ENCODE measurements at places on chromosomes 3 and 15.

DNA sequence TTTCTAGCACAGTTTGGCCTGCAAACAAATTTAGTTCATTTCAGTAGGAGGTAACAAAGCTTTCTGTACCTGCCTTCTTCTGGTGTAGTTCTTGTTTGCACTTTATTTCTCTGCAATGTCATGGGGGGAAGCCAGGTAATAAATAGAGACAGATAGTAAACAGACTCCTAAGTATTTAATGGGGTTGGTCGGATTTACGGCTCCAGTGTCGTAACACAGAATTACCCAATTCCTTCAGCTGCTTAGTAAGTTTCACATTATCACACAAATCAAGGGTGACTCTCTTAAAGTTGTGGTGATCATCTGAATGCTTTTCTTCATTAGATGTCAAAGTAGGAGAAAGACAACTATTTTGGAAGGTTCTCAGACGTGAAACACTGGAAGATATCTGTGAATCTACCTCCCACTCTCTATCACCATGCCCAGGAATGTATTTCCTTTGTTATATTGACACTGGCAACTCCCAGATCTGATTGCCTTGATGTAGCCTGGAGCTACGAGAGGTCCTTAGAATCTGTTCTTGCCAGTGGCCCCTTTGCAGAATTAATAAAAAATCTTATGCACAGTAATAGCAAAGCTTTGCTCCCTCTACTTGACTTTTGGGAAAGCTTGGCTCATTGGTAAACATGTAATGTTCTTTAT is 25.0 kb upstream of the TMC3 start:
- DNase-seq: no peak

- DNase-seq: no peak
Observed at GRCh38 chr3:164302622-164303021, 775.7 kb downstream of the SI start.

- no peak for DNase-seq
Observed at GRCh38 chr3:129605203-129605921, 1.1 kb downstream of the PLXND1 start.

GRCh38 chr15:62894322-62895085 is 148.0 kb upstream of the TPM1 start:
- no peak for DNase-seq

- DNase-seq: no peak
Observed at GRCh38 chr3:67898916-67899315, 244.5 kb upstream of the SUCLG2 start.

DNA sequence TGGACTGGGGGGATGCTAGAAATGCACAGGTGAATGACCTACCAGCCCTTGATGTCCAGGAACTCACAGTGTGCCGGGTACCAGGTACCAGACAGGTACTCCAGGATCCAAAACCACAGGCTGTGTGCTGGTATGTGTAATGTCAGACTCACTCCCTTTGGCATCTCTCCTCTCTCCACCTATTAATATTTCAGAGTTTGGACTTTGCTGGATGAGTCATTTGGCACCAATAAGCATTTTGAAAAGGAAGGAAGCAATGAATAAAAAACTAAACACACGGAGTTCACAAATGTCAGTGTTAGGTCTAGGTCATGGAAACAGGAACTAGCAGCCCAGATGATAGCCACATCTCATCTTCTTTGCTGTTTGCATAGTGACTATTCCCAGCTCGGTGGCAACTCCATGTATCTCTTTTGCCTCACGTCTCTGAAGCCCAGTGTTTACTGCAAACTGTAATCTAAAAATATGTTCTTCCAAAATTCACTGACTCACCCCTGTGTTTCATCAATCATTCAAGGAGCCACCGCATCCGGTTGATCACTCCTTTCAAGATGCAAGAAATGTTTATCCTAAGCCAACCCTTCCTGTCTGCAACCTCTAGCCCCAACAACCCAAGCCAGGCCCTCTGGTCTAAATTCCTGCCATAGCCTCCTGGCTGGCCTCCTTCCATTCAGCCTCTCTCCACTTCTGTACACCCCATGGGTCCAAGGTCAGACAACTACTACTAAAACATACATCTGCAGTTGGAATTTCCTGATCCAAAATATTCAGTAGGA is 8.4 kb downstream of the ITGB5 start:
- no peak for DNase-seq

DNA sequence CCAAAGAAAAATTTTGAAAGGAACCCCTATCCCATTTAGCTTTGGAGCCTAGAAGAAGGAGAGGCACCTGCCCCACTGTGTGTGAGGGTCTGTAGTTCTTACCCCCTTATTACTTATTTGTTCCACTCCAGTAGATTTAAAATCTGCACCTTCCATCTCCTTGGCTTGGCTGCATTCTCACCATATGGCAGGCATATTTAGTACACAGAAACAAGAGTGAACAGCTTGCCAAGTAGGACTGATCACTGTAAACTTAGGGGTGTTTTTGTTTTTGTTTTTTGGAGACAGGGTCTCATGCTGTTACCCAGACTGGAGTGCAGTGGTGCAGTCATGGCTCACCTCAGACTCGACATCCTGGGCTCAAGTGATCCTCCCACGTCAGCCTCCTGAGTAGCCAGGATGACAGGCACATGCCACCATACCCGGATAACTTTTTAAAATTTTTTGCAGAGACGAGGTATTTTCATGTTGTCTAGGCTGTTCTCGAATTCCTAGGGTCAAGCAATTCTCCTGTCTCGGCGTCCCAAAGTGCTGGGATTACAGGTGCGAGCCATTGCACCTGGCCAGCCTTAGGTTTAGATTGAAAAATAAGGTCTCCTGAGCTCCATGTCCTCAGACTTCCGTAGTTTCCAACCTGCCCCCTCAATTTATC is 14.1 kb upstream of the ANXA2 start:
- no peak for DNase-seq

DNA sequence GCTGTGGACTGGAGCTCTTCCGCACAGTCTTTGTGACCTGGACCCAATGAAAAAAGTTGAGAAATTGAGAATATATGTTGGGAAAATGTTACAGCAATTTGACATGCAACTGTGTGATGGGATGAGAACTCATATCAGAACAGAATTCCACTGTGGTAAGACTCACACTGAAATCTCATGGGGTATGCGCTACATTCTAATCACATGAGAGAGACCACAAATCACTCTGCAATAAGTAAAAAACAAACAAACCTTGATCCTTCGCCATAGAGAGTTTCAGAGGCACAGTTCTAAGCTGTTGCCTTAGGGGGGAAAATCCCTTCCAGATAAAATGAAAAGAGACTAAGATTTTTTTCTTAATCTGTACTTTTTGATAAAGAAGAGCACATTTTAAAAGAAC is 37.3 kb downstream of the LMCD1 start:
- DNase-seq: no peak

GRCh38 chr15:88749699-88750098 is 53.5 kb upstream of the ACAN start:
- no peak for DNase-seq

GRCh38 chr3:37974121-37975083 is 16.2 kb upstream of the VILL start:
- no peak for DNase-seq

DNA sequence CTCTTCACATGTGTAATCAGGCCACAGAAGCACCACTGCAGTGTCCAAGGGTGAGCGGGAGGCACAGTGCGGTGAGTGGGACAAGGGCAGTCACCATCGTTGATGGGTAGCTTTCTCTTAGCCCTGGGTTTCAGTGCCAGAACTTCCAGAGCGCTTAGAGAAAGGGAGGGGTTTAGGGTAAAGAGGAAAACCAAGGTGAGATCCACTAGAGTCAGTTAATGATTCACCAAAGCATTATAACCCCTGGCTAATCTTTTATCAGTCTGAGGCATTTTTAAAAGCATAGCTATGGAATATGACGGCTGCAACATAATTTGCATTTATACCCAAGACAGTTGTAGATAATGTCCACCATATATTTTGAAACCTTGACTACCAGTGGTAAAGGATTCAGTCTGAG is 94.8 kb downstream of the SHQ1 start:
- no peak for DNase-seq

DNA sequence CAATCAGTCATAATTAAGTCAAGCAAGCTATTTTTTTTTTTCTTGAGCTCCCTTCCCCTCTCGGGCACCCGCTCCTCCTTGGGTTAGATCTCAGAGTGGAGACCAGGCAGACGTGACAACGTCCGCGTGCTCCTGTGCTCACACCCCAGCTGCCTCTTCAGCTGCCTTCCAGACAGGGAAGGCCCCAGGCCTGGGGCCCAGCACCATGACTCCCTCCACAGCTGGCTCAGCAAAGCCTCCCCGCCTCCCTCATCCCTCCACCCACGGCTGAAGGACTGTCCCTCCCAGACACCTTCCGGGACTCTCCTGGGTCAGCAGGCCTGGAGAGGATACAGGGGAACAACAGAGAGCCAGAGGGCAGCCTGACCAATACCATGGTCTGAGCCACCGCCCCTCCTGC is 87.9 kb upstream of the LINGO1 start:
- no peak for DNase-seq

- no peak for DNase-seq
Observed at GRCh38 chr3:39548282-39548681, 80.8 kb downstream of the MOBP start.

- DNase-seq: no peak
Observed at GRCh38 chr3:89303701-89304100, 196.3 kb downstream of the EPHA3 start.

DNA sequence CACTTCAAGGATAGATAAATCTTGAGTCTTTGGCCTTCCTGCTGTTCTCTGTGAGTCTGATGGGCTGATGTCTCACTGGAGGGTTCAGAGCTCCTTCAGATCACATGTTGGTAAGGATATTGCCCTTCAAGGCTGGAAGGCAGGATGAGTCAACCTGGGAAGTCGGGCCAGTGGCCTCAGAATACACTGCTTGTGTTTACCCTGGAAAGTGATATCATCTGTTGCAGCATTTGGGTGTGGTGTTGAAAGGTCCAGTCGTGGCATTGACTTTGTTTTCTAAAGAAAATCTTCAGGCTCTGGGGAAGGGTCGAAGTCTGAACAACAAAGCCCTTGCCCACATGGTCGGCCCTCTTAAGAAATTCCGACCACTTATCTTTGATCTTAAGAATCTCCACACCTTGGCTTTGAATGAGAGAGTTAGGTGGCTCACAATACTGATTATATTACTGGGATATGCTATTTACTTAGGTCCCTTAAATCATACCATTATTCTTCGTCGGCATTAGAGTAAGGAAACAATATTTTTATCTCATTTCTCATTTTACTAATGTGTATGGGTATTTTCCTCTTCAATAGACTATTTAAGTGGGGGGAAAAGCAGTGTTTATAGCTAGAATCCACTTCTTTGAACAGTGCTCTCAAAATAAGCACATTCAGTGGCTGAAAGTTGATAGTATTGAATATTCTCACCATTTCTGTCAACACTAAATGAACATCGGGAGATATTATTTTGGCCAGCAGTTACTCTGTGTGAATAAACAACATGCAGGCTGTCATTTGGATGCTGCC is 303.9 kb upstream of the RASGRP1 start:
- no peak for DNase-seq

GRCh38 chr15:51094606-51095569 is at the start of gene TNFAIP8L3:
Gene TNFAIP8L3, minus strand, starts transcription at chr15:51094906. Its CDS starts 311 bp downstream, at chr15:51094595.
- DNase-seq: peak; percentile 56

DNA sequence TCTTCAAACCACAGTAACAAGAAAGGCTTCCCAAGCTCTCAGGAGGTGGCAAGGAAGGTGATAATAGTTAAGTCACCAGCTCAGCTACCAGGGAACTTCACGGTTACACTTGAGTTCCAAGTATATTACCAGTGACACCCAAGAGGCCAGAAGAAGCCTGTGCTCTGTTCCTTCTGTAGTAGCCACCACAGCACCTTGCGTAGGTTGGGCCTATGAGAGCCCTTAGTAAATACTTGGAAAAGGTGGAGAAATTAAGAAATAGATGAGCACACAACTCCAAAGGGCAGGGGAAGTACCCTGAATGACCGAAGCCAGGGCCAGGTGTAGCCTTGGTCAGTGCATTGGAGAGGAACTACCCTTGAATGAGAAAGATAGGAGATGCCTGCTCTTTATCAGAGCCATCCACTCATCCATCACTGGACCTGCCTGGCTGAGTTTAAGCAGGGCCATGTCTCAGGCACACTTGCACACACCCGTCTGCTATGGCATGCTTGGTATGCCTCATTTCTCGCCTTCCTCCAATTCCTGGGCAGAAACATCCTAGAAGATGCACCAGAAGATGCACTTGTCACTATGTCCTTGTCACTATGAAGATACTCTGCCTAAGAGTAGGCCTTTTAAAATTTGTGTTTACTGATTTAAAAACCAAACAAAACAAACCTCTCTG is 32.6 kb upstream of the NDUFB4 start:
- DNase-seq: no peak

GRCh38 chr3:16081661-16082060 is 92.8 kb upstream of the GALNT15 start:
- no peak for DNase-seq

- no peak for DNase-seq
Observed at GRCh38 chr3:141427764-141428163, 59.1 kb upstream of the RASA2 start.

DNA sequence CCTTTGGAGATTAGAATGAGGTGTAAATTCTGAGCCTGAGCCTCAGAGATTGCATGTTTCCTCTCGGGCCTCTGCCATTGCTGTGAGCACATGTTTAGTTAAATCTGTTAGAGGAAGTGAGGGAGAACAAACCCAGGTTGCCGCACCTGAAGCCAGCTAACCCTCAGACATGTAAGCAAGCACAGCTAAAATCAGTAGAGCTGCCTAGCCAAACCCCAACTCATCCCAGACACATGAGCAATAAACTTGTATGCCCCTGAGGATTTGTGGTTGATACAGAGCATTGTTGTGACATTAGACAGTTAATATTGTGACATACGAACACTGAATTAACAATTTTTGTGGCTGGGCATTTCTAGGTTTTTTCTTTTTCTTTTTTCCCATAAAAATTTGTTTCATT is 41.9 kb downstream of the NMD3 start:
- DNase-seq: no peak

GRCh38 chr15:71716990-71717389 is 93.4 kb upstream of the NR2E3 start:
- no peak for DNase-seq

DNA sequence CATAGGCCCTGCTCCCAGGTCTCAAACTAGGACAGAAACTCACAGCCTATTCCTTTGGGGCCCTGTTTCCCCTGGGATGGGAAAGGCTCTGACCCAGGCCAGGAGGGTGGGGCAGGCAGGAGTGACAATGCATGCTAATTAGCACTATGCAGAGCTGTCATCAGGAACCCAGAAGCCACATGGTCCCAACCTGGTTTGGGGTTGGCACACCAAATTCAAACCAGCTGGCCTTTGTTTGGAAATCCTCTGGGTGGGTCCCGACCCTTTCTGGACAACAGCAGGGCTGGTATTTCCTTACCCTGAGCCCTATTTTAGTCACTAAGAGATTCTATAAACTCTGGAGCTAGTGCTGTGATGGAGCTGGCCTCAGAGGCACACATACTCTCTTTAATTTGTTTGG is 166.2 kb downstream of the LRTM1 start:
- no peak for DNase-seq

GRCh38 chr3:14124223-14124614 is 451 bp downstream of the CHCHD4 start:
- DNase-seq: no peak

- DNase-seq: no peak
Observed at GRCh38 chr3:157469561-157470294, 33.1 kb downstream of the PTX3 start.

Measured in right kidney (tissue), 9 donors.